AG04449 (cell line): ENCODE measurements at places on chromosomes 3 and 15.

GRCh38 chr3:58585005-58585786 lies 8.0 kb upstream of the FAM107A start:
- no peak for DNase-seq

DNA sequence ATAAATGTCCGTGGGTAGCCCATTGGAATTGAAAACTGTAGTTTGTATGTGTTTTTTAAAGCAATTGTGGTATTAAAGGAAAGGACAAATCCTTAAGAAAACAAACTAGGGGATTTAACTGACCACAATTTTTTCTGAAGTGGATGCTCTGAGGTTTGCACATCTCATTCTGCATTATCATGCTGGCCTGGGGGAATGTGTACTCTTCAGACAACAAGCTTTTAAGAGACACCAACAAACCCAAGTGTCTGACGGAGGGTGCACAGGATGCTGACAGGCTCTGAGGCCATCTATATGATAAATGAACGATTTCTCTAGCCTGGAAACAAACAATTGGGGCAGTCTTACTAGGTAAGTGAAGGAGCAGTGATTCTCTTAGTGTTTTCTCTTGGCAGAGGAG lies 9.1 kb downstream of the LINS1 start:
- DNase-seq, result peak; percentile 47

DNA sequence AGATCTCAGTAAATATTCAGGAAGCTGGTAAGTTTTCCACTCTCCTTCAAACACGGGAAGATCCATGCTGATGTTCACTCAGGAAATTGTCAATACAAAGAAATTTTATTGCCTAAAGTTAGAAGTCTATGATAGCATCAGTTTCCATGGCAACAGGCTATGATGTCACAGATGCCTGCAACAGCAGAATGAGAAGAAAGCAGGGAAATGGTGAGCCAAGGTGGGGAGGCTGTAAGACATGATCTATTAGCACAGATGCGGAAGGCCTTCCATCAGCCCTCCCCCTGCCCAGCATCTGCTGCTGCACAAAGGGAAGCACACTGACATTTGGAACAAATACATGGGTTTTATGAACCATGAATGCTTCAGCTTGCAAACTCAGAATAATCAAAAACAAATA lies 28.6 kb downstream of the EPHB1 start:
- no peak for DNase-seq

- peak; percentile 52 for DNase-seq
Observed at GRCh38 chr15:78265752-78266224, 1.4 kb downstream of the DNAJA4 start.

DNA sequence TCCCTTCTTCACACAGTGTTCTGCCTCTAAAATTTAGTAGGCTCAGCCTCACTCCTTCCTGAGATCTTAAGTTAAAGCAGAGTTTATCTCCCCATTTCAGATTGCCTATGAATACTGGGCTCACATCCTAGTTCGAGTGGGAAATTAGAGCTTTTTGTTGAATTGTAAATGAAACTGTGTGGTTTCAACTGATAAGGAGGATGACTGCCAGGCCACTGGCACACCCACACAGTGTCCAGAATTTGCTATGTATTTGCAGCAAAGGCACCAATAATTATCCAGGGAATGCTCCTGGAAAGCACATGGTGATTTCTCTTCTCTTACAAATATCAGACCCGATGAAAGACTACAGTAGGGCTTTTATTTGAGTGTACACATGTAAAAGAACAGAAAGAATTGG lies 308.1 kb upstream of the COL8A1 start:
- no peak for DNase-seq

DNA sequence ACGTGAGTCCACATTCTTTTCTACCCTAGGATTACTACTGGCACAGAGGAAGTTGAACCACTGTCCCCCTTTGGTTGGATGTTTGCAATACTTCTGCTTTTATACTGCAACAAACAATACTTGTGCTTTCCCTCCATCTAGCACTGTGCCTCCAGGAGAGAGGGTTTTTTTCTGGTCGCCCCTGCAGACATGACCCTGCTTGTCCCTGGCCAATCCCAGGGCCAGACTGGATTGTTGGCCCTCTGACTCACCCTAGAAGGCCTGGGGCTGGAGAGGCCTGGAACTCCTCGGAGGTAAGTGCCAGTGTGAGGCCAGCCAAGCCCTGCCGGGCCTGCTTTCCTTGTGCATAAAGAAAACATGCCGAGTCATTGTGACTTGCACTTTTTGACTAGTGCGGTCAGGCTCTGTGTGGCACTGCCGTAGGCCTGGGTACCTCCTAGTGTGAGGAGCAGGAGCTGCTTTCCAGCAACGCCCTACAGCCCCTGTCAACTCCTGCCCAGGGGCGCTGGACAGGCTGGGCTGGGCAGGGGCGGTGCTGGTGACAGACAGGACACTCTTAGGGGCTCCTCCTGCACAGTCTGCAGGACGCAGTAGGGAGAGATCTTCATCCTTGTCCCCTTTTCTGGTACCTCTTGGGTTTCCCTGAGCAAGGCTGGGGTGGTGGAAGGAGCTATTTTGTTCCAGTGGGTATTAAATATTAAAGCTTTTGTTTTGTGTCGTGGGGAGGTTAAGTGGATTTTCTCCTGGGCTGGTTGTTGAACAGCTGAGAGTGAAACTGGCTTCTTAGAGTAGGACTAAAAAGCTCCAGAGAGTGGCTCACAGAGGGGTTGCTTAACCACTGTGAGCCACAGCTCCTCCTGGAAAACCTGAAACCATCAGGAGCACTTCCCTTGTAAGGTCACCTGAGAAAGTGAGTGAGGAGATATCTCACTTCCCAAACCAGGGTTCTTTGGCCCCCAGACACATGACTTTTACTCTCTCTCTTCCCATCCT lies 14.4 kb upstream of the TKT start:
- DNase-seq, result peak; percentile 93

DNA sequence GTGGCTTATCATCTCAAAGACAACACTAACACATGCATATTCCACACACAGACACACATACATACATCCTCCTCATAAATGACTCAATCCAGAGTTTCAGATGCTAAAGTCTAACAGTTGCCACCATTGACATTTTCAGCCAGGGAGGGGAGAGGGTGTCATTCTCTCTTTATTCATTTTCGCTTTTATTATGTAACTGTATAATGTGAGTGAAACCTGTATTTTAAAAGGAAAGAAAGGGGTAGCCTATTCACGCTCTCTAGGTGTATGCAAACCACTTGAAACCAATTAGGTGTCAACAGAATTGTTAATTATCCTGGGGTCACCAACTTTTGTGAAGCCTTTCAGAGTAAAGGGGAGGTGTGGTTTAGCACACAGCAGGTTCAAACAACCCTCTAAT lies 1282.9 kb downstream of the ROBO2 start:
- DNase-seq, result no peak

DNA sequence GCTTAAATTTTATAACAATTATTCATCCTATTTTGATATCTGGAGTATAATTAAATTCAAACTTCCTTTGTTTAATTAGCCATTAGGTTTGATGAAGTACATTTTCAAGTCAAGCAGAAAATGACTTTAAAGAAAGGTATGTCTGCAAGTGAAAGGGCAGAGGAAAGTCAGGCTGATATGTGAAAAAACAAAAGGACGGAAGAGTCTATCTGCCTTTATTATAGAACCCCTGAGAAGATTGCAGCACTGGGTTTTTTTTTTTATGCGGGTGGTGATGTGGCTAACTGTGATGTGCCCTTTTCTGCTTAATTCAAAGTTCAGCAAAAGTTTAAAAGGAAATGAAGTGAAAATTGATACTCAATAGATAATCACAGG lies 83.2 kb downstream of the COL8A1 start:
- no peak for DNase-seq

GRCh38 chr3:196377321-196377720 lies 39.1 kb upstream of the TM4SF19 start:
- DNase-seq, result no peak

GRCh38 chr3:4708230-4708629 lies 215.1 kb downstream of the ITPR1 start:
- DNase-seq, result no peak

DNA sequence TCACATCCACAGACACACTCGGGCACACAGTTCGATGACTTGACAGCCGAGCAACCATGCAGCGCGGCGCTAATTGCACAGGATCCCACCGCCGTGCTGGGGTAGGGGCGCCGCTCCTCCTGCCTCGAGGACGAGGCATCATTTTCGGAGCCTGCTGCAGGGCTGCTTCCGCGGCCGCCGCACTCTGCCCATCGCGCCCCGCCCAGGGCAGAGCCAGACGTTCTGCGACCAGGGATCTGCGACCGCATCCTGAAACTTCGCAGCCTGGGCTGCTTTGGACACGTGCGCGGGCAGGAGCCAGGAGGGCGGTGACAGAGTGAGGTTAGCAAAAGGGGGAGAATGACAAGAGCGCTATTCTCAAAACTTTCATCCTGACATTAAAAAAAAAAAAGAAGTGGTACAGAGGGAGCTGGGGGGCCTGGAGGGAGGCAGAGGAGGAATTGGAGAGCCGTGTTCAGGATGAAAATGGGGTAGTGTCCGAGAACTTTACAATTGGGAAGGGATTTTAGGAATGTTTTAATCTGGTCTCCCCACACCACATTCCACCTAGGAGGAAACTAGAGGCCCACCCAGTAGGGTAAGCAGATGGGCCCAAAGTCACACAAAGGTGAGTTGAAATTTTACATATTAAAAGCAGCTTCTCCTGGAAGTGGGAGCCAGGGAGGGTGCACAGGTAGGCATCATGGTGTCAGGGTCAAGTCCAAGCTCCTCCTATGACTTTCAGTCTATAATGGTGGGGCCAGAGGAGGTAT lies 15.9 kb downstream of the IGDCC3 start:
- no peak for DNase-seq

- DNase-seq, result no peak
Observed at GRCh38 chr15:68503791-68504680, 72.1 kb upstream of the ITGA11 start.

DNA sequence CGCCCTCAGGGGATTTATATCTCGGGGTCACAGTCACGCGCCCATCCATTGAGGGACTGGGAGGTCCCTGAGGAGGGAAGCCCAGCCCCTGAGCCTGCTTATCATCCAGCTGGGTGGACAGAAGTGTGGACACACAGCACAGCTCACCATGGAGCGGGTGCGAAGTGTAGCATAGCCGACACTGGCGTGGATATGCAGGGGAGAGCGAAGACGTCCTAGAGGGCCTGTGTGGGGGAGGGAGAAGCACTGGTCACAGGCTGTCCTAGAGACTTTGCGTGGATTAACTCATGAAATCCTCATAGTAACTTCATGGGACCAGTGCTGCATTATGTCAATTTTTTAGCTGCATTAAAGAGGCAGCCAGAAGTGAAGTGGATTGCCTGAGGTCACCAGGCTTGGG lies 26.1 kb upstream of the PLXND1 start:
- DNase-seq, result no peak

DNA sequence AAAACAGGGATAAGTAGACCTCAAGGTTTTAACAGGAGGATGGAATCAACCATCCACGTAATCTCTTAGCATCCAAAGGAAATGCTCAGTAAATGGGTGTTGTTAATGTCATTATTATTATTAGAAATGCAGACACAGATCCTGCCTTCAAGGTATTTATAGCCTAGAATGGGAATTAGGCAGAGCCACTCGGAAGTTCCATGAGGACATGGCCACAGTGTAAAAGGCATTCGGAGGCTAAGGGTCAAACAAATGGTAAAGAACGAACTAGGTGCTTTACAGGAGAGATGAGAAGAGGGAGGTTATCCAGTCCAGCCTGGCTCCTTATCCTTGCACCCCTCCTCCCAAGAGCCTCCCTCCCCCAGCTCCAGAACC lies 65.0 kb downstream of the SRGAP3 start:
- no peak for DNase-seq

- peak; percentile 92 for DNase-seq
Observed at GRCh38 chr3:165642761-165643420, 194.3 kb downstream of the BCHE start.

DNA sequence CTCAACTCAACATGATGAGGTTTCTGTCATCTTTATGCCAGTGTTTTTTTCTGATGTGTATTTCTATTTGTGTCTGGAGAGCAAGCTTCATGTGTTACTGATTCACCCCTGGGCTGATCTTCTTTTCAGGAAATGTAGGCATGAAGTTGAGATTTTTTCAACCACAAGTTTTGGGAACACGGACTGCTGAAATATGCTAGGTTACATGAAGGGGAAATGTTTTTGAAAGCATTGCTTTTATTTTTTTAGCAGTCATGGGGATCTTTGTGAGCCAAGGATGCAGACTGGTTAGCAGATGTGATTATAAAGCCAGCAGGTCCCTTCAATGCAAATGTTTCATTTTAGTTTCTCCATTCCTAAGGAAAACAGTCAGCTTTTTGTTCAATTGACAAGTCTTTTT lies 219.3 kb upstream of the COL8A1 start:
- peak; percentile 77 for DNase-seq

DNA sequence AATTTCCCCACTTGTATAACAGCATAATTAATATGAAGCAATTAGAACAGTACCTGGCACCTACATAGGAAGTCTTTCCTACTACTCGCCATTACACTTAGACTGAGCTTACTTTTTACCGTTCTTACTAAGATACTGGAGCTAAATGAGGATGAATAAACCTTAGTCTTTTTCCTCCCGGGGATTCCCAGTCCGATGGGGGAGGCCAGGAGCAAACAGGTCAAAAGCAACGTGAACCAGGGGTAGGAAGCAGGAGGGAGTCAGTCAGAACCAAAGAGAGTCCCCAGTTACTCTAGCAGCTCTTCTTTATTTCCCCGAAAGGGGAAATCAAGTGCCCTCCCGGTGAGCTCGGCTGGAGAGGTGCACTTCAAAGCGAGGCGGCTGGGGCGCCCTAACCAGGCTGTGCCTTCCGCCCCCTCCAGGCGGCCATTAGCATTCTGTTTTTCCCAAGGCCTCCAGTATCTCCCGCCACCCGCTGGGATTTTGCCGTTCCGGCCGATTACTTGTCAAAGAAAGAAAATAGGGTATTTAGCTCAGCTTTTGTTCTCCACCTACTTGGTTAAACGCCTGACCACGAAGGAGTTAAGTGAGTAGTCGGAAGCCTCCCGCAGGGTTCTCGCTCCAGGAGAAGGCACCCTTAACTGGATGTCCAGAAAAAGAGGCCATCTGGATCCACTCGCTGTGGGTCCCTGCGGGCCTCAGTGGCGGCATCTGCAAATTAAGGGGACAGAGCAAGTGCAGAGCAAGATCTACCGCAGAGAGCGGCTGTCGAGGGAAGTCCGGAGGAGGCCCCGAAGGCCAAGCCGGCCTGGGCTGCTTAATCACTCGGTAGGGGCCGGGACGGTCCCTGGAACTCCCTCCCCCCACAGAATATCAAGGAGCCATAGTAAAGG lies 6.3 kb upstream of the EOMES start:
- no peak for DNase-seq

DNA sequence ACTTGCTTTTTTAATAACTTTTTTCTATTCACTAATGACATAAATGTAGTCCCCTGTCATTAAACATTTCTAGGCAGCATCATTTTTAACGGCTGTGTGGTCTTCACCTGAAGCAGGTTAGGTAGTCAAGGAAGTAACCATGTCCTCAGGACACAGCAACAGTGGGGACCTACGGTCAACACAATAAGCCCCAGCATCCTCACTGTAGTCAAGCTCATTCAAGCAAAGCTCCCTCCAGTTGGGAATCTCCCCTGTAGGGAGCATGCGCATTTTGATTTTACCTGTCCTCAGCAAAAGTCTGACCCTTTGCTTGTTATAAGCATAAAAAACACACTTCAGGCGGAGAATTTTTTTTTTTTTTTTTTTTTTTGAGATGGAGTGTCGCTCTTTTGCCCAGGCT lies 151.4 kb downstream of the SHQ1 start:
- DNase-seq, result no peak

- DNase-seq, result no peak
Observed at GRCh38 chr15:74055804-74056203, 26.5 kb downstream of the GOLGA6A start.

- no peak for DNase-seq
Observed at GRCh38 chr3:159208050-159208449, 406.2 kb downstream of the MFSD1 start.

- DNase-seq, result no peak
Observed at GRCh38 chr15:28079313-28079969, 19.7 kb downstream of the OCA2 start.

- DNase-seq, result no peak
Observed at GRCh38 chr3:178646186-178646862, 110.1 kb downstream of the KCNMB2 start.
